ENCODE measurements at places on chromosomes 3 and 15. TPM values are rescaled to one million over a fixed set of nuclear protein-coding genes. Genes with fewer than 3 reads are reported as not detected.

The SH3GL3 gene
- 2.2 TPM for total RNA-seq

DNA sequence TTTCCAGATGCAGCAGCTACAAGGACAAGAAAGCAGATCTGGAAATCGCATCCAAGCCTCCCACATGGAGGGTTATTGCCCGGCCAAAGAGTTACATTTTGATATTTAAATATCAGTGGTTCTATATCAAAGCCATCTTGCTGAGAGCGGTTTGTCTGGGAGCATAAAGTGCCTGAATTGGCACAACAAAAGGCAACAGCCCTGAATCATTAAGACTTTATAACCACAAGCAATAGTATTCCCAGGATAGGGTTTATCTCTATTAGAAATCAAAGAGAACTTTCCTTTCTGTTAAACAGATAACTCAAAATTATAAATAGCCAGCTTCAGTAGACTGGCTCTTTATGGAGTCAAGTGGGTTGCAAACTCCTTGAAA lies 564.7 kb downstream of the ROBO1 start:
- DNase-seq, result no peak

GRCh38 chr15:71362987-71363968 lies 248.0 kb downstream of the THSD4 start:
- DNase-seq, result no peak

DNA sequence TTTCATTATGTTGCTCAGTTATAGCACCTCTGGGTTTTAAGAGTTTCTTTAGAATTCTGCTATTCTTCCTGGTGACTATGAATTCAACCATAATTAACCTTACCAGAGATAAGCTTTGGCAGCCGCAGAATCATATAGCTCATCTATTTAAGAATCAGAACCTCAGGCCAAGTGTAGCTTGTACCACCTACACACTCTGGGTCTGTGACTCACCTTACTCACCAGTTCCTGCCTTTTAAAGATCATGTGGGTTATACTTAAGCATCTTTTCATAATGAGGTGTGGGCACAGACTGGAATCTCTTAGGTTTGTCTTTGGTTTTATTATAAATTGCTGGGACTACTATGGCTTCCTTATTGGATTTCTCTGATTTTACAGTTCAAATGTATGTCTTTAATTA lies 21.9 kb downstream of the CDV3 start:
- no peak for DNase-seq

The GOLGA8H gene
- 1.3 TPM for total RNA-seq

DNA sequence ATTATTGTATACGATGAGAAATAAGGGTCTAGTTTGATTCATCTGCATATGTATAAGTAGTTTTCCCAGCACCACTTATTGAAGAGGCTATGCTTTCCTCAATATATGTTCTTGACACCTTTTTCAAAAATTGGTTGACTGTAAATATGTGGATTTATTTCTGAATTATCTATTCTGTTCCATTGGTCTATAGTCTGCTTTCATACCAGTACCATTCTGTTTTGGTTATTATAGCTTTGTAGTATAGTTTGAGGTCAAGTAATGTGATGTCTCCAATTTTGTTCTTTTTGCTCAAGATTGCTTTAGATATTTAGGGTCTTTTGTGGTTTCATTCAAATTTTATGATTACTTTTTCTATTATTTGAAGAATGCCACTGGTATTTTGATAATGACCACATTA lies 103.8 kb upstream of the LIPC start:
- no peak for DNase-seq

DNA sequence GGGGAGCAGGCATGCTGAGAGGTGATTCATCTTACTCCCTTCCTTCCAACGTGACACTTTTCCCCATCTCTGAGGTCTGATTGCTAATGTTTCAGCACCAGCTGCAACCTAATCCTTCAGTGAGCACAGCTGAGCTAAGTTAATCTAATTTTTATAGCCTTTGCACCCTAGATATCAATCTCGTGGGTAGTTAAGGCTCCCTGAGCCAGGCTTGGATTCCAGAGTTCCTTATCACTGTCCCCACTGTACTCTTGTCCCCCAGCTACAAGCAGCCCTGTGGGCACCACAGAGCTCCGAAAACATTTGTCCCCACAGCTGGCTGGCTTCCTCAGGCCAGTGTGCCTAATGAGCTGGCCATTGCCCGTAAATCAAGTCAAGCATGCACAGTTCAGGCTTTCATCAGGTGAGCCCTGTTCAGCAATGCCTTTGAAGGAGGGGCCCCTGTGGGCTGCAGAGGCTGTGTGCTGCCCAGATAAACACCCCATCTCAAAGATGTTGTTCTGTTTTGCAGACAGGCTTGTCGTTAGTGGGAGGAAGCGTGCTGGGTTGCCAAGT lies 376.9 kb upstream of the RASGRP1 start:
- DNase-seq, result no peak

The ITIH4 gene
- total RNA-seq, result 19.0 TPM

DNA sequence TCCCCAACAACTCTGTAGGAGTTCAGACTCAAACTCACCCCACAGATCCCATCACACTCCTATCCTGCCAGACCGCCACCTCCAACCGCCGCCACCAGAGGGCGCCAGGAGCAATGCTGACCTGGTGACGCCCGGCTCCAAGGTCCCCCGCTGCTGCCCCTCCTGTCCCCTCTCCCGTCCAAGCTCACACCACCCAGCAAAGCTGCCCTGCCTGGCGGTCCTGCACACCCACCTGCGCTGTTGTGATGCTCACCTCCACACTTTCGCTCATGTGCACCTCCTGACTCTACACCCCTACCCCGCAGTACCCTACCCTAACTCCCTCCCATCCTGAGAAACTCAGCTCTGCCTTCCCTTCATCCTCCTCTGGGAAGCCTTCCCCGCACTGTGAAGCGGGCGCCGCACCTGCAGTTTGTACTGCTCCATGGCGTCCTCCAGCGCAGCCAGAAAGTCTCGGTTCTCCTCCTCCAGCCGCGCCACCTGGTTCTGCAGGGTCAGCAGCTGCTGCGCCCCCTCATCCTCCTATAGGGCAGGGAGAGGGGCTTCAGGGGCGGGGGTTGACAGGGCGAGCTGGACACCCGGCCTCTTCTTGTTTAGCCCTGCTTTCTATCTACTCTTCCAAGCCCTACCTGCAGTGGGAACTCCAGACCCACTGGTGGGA lies 7.9 kb downstream of the KIF7 start:
- DNase-seq, result peak; percentile 96

The ISG20 gene
- 57.5 TPM for total RNA-seq

DNA sequence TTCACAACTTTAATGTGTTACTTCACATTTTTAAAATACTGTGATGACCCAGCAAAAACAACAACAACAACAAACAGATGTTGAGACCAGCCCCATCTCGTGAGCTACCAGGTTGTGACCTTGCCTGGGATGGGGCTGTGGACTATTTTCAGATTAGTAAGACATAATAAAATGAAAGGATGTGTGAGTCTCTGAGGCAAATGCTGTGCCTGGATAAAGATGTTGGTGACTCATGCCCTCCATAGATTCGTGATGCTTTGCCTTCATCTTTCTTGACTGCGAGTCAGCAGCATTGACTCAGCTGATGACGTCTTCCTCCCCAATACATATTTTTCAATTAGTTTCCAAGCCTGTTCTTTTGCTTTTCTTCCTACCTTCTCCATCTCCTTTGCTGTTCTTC lies 453.0 kb upstream of the CFAP20DC start:
- DNase-seq, result no peak

- peak; percentile 31 for DNase-seq
Measured at GRCh38 chr3:159840703-159841299, 147.8 kb upstream of the IL12A start.

GRCh38 chr3:119498186-119499011 lies at the start of gene TIMMDC1:
Gene TIMMDC1 (plus strand): TSS chr3:119498547. CDS start chr3:119498734, 187 bp downstream.
- peak; percentile 99 for DNase-seq

DNA sequence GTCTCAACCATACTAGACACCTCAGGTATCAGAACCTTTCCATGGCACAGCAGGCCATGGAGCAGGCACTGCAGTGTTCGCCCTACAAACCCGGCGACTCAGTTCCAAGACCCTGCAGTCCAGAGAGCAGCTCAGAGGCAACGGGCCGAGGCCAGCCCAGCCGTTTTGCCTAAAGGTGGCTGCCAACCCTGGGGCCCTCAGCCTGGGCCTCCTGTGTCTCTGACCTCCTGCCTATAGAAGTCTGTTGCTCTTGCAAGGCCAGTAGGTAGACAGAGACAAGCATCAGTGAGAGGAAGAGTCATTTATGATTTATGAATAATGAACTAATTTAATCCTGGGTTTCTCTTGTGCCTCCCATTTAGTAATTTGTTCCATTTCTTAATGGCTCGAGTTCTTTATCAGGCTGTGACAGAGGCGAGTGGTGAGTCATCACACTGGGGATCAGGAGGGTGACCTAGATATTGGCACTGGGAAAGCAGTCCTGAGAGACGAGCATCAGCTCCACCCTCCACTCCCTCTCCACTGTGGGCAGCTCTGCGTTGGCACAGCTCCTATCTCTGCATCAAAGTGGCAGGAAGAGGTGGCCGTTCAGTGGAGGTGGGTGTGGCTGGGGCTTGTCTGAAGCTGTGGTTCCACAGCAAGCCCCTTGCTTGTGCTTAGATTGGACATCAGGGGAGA lies 79.8 kb downstream of the ABHD5 start:
- DNase-seq, result peak; percentile 64

- DNase-seq, result no peak
Measured at GRCh38 chr3:179615458-179616173, 11.0 kb downstream of the NDUFB5 start.

The SPESP1 gene
- total RNA-seq, result not detected

- DNase-seq, result no peak
Measured at GRCh38 chr15:31207246-31207645, 105.7 kb upstream of the TRPM1 start.

- no peak for DNase-seq
Measured at GRCh38 chr3:47867451-47868044, 64.6 kb downstream of the DHX30 start.

- DNase-seq, result no peak
Measured at GRCh38 chr3:162285259-162285658, 788.7 kb downstream of the OTOL1 start.

GRCh38 chr15:87082581-87082980 lies 1002.9 kb downstream of the AGBL1 start:
- DNase-seq, result no peak

The CCR1 gene
- total RNA-seq, result 12.1 TPM

DNA sequence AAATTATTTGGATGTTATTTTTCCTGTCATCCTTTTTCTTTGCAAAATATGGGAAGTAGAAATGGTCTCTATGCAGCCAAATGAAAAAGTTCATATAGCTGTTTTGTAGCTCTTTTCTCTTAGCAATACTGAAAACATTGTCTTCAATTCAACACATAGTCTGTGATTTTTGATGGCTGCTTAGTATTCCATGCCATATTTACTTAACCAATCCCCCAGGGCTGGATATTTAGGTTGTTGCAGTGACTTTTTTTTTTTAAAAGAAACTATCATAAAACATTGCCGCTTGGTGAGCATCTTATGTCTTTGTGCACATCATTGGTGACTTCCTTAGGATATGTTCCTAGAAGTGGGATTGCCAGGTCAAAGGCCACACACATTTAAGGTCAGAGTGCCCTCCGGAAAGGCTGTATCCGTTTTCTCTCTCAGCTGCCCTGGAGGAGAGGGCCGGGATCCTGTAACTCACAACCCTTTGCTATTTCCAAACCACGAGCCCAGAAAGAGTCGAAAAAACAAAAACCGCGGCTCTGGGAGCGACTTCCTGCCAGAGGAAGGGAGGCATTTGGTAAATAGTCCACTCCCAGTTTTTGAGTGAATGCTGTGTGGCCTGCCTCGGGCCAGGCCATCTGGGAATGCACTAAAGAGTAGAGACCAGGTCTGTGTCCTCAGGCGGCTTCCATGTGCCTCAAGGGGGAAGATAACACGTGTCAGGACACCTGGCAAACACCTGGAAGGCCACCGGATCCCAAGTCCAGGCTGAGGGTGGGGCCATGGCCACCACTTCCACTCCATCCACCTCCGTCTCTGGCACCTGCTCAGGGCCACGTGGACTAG lies 41.9 kb downstream of the SMAD6 start:
- DNase-seq, result no peak

DNA sequence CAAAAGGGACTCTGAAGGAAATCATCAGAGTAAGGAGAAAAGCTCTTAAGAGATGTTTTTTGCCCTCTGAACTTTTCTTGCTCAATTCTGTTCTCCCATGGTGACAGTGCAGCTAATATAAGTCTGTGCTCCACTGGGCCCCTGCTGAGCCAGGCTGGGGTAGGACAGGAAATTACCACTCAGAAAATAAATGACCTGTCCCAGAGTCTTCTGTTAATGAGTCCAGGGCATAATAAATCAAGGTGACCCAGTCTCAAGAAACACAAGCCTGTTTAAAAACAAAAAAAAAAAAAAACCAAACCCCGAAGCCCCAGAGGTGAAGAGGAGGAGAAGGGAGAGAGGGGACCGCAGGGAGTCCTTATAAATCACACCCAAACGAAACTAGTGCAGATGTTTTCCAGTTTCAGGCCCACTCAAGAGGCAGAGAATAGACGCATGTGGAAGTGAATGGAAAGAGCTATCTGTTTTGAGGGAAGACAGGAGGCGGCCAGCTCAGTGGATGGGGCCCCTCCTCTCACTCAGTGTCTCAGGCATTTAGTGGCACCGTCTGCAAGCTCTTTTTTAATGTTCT lies 59.8 kb upstream of the BOC start:
- DNase-seq, result no peak

The ZNF501 gene
- 5.5 TPM for total RNA-seq

GRCh38 chr3:134255404-134255803 lies 4.7 kb upstream of the RYK start:
- DNase-seq, result no peak

- no peak for DNase-seq
Measured at GRCh38 chr3:101155825-101156224, 162.6 kb upstream of the ABI3BP start.

- no peak for DNase-seq
Measured at GRCh38 chr15:85485956-85486567, 105.7 kb downstream of the AKAP13 start.

The PTH1R gene
- 13.4 TPM for total RNA-seq

The ITIH1 gene
- not detected for total RNA-seq

The SST gene
- total RNA-seq, result not detected

- DNase-seq, result no peak
Measured at GRCh38 chr3:187223799-187224198, 26.5 kb downstream of the RTP1 start.
